ENCODE measurements at places on chromosomes 3 and 15. TPM values are rescaled to one million over a fixed set of nuclear protein-coding genes. Genes with fewer than 3 reads are reported as not detected.

NAA80 gene
- 12.2 TPM for polyA plus RNA-seq

GANC gene
- 29.7 TPM for polyA plus RNA-seq

BLM gene
- polyA plus RNA-seq = 12.2 TPM

CCR9 gene
- 0.23 TPM for polyA plus RNA-seq

AP3B2 gene
- polyA plus RNA-seq = 2.0 TPM

SGO1 gene
- polyA plus RNA-seq = 8.9 TPM

SIDT1 gene
- 2.8 TPM for polyA plus RNA-seq

ACAN gene
- polyA plus RNA-seq = 2.5 TPM

CPNE9 gene
- polyA plus RNA-seq = 0.17 TPM

ACTRT3 gene
- 3.8 TPM for polyA plus RNA-seq

GOLGA6L10 gene
- polyA plus RNA-seq = 4.6 TPM

TMC3 gene
- polyA plus RNA-seq = 0.21 TPM

TMEM207 gene
- polyA plus RNA-seq = 0.42 TPM

Measured in left renal pelvis (tissue), 4 donors.